ENCODE measurements at places on chromosomes 16 and 17. TPM values are rescaled to one million over a fixed set of nuclear protein-coding genes. Genes with fewer than 3 reads are reported as not detected.

Gene LPO
- not detected for total RNA-seq

Gene STX1B
- total RNA-seq = 3.7 TPM

Gene HNF1B
- total RNA-seq = not detected

Gene MT4
- total RNA-seq = not detected

Gene KIF22
- total RNA-seq = 111 TPM

Gene C16orf92
- not detected for total RNA-seq

- DNase-seq = no peak
Measured at GRCh38 chr17:56833057-56833808, 487 bp downstream of the C17orf67 start.

DNA sequence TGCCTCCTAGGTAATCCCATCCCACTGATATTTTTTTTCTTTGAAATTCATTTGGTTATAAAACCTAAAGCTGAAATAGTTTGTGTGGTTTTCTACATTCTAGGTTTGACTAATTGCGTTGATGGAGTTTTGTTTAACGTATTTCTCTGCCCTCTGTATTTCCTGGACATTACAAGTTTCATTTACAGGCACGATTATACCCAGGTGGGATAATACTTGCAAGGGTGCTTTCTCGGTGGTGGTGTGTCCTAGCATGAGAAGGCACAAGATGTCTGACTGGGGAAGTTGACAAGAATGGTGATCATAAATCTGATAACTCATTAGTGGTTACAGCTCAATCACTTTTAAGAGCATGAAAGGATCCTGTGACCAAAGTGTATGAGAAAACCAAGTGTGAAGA lies 45.0 kb downstream of the DYNLRB2 start:
- no peak for DNase-seq

GRCh38 chr17:73069841-73070240 lies 22.6 kb downstream of the SLC39A11 start:
- DNase-seq = no peak

GRCh38 chr17:50764734-50765149 lies 2.6 kb downstream of the ANKRD40CL start:
- DNase-seq = no peak

DNA sequence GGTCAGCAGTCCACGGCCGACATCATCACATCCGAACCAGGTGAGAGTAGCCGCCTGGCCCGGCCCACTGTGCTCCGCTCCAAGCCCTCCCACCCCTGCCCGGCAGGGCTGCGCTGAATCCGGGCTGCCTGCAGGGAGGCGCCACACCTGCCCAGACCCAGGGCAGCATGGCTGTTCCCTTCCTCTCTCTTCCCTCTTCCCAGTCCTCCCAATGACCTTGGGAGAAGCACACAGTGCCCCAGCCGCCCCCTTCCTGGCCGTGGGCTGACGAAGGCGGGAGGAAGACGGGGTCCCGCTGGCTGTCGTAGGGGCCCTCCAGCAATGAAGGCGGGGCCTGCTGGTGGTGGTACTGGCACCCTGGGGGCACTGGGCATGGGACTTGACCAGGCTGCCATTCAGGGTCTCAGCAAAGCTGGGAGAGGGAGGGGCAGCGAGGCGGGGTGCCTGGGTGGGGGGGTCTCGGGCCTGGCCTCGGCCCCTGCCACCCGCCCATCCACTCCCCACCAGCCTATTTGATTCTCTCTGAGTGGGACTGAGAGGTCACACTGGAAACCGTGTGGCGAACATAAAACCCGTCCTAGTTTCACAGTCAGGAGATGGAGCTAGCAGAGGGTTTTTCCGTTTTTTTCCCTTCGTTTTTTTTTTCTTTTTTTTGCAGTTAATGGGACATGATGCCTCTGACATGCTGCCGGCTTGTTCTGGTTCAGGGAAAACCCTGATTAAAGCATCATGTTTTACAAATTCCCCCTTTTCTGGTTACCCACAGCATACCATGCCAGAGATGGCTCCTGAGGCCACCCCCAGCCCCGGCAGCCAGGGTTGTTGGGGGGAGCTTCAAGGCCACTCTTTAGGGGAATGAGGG lies 50.6 kb downstream of the BAHCC1 start:
- DNase-seq = no peak

GRCh38 chr17:13005530-13005929 lies 12.3 kb downstream of the ELAC2 start:
- DNase-seq = no peak

- no peak for DNase-seq
Measured at GRCh38 chr17:12230481-12231354, 210.0 kb downstream of the MAP2K4 start.

GRCh38 chr17:78241277-78242023 lies 10.0 kb downstream of the TMEM235 start:
- no peak for DNase-seq

GRCh38 chr17:42281571-42282096 lies 5.4 kb upstream of the STAT5B start:
- DNase-seq = no peak

- DNase-seq = no peak
Measured at GRCh38 chr16:89363621-89364393, 126.6 kb downstream of the ANKRD11 start.

GRCh38 chr16:35687781-35688180 lies 2228.4 kb downstream of the TP53TG3F start:
- no peak for DNase-seq

Data from Panc1 (cell line).